ENCODE measurements at places on chromosomes 4 and X.
A peak's percentile ranks its signal among the peaks of the same experiment; 100 is the strongest.

DNA sequence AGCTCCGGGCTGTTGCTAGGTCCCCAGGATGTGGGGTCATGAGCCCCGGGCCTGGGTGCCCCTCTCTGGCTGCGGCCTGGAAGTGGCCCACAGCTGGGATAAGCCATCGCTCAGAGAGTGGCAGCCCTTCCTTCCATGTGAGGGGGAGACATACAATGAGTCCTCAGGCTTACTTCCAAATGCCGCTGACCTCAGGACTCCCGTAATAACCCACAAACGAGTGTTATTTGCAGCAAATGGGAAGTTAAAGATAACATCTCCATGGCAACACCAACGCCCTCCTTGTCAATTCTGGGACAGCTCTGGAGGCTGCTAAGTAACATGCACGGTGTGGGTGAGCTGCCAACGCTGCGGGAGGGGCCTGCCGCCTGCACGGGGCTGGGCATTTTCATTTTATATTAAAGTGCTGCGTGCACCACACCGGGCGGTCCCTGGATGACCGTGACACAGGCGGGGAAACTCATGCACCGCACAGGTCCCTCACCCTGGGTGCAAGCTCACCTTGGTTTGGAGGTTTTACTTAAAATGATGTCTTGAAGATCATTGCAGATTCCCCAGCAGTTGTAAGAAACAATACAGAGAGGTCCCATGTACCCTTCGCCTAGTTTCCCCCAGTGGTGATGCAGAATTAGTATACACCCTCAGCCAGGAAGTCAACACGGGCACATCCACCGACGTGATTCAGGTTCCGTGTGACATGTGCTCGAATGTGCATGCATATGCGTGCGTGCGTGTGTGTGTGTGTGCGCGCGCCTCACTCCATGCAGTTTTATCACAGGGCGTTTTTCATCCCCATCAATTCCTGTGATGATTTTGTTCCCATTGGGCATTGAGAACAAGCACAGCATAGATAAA, 79.4 kb downstream of the ABLIM2 start:
- no peak for DNase-seq

GRCh38 chrX:98067611-98068010, 1183.9 kb downstream of the RPA4 start:
- DNase-seq = no peak

DNA sequence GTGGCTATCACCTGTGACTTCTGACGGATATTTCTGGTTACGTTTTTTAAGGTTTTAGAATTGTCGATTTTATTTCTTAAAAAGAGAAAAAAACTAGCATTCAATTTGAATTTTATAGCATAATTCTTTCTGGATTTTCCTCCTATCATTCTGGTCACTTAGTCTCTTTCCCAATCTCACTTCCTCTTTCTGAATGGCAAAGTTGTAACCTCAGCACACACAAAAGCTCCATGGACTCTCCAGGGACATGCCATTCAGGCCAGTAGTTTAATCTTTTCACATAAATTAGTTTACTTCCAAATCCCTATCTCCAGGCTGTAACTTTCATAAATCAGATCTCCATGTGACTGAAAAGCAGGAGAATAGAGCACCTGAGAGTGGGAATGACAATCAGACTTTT, 110.7 kb downstream of the ARAP2 start:
- DNase-seq = no peak

DNA sequence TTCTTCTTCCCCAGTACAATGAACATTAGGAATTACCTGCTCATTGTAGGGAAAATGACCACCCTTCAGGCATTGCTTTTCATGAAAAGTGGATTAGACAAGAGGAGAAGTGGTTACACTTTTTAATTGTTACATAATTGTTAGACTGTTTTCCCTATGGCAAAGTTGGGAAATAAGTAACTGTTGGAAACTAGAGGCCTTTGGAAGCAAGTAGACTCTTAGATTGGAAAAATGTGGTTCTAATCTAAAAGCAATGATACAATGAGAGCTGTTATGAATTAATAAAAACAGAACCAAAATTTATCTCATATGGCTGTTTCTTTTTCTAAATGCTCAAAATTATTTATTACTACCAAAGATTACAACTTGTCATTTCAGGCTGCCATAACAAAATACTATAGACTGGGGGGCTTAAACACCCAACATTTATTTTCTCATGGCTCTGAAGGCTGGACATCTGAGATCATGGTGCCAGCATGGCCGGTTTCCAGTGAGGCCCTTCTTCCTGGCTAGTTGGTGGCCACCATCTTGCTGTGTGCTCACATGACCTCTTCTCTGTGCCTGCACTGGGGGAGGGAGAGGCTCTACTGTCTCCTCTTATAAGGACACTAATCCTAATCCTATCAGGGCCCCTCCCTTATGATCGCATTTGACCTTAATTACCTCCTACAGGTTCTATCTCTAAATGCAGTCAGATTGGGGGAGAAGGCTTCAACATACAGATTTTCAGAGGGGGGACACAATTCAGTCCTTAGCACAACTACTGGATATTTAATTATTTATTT, 12.5 kb downstream of the CC2D2A start:
- DNase-seq = no peak

DNA sequence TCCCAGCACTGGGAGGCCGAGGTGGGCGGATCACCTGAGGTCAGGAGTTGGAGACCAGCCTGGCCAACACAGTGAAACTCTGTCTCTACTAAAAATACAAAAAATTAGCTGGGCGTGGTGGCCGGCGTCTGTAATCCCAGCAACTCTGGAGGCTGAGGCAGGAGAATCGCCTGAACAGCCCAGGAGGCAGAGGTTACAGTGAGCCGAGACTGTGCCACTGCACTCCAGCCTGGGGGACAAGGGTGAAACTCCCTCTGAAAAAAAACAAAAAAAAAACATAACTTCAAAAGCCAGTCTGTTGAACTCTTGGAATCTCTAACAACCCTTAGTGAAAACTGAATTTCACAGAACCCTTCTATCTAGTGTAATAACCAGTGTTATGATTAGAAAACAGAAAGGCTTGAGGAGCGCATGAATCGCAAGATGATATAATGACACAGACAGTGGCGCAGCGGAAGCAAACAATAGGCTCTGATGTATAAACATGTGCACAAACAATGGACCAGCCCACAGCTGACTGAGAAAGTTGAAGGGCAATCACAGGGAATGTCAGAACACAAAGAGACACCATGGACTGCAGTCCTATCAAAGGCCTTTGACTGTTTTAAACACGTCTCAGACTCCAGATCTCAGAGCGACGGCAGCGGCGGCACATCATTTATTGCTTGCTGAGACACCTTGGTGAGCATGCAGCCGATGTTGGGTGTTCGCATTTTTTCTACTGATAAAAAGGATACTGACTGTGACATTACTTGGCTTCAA, 81.6 kb downstream of the NSUN7 start:
- DNase-seq = no peak

DNA sequence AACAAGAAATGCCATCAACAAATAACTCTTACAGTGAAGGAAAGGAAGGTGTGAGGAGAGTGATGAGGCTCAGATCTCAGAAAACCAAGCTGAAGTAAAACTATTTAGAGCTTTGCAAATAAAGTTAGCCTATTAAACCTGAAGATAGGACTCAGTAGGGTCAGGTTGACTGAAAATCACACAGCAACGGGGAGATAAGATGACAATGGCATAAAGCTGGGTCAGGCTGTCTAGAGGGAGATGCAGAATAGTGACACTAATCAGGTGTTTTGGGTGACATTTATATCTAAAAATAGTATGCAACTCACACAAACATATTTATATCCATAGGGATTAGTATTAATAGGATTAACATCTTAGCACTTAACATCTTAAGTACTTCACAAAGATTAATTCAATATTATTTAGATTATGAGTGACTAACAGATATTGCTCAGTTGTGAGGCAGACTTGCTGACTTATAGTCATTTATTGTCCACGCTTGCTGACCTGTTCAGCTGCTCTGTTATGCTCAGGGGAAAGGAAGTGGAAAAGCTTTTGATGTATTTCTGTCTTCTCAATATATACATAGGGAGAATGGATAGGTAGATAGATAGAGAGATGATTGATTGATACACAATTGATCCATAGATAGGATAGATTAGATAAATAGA, 130.7 kb upstream of the GUCY1A1 start:
- no peak for DNase-seq

GRCh38 chr4:22456291-22456690, 59.6 kb downstream of the ADGRA3 start:
- DNase-seq = no peak

GRCh38 chr4:58541926-58542325, 1431.7 kb upstream of the IGFBP7 start:
- no peak for DNase-seq

DNA sequence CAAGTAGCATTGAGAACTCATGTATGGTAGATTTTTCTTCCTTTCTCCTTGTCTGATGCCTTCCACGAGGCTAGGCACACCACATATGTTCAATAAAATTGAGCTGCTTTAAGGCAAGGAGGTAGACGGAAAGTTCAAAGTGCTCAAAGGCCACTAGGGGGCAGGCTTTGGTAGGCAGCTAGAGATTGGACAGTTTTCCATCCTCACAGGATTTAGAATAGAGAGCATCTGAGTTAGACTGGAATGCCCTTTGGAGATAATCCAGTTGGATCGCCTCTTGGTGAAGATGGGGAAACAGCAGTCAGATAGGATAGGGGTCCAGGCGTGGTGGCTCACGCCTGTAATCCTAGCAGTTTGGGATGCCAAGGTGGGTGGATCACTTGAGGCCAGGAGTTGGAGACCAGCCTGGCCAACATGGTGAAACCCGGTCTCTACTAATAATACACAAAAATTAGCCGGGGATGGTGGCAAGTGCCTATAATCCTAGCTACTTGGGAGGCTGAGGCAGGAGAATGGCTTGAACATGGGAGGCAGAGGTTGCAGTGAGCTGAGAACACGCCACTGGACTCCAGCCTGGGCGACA, 30.4 kb downstream of the ELF4 start:
- DNase-seq = peak; percentile 27

DNA sequence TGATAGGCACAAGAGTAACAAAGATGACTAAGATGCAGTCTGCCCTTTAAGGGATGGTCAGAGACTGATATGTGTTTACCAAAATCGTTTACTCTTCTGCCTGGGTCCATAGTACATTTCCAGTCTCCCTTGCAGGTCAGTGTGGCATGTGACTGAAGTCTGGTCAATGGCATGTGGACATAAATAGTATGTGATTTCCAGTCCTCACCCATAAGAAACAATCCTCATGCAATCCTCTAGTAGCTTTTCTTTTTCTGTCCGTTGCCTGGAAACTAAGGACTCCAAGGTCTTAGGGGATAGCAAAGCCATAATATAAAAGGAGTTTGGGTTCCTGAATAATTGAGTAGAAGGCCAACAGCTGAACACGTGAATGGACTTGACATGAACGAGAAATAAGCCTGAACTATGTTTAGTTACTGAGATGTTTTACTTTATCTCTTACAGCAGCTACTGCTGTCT, 1.1 kb downstream of the SLC9B2 start:
- DNase-seq = no peak

DNA sequence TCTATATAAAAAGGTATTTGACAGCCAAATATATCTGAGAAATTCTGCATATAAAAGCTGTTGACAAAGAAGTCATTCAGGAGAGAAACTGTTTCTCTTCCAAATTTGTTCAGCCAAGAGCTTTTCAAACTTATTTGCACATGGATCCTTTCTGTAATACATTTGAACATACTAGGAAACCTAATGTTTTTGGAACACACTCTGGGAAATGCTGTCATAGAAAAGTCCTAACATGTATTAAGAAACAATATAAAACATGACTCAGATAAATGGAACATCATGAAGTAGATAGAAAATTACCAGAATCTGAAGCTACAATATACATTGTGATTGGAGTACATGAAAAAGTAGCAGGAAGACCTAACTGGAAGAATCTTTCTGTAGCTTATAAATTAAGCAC, 781.5 kb upstream of the EPHA5 start:
- DNase-seq = no peak

DNA sequence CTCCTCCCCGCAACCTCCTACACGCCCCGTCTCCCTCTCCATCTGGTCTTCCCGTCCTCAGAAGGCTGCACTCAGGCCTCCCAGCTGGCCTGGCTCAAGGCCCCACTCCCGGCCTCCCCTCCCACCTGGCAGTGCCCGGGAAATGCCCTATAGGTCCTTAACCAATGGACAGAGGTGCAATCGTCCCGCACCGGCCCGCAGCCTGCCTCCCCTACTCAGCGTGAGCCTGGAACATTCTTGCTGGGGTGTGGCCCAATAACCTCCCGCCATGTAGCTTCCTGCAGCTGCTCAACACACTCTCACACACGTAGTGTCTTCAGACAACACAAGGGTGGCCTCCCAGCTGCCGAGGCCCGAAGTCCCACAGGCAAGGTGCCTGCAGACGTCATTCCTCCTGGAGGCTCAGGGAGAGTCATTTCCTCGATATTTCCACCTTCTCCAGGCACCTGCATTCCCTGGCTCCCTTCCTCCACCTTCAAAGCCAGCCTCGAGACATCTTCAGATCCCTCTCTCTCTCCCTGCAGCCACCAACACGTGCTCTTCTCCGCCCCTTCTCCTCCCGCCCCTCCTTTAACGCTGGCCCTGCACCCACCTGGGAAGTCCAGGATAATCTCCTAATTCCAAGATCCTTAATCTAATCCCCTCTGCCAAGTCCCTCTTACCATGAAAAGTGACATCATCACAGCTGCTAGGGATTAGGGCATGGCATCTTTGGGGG, 56.2 kb downstream of the ADRA2C start:
- DNase-seq = no peak

DNA sequence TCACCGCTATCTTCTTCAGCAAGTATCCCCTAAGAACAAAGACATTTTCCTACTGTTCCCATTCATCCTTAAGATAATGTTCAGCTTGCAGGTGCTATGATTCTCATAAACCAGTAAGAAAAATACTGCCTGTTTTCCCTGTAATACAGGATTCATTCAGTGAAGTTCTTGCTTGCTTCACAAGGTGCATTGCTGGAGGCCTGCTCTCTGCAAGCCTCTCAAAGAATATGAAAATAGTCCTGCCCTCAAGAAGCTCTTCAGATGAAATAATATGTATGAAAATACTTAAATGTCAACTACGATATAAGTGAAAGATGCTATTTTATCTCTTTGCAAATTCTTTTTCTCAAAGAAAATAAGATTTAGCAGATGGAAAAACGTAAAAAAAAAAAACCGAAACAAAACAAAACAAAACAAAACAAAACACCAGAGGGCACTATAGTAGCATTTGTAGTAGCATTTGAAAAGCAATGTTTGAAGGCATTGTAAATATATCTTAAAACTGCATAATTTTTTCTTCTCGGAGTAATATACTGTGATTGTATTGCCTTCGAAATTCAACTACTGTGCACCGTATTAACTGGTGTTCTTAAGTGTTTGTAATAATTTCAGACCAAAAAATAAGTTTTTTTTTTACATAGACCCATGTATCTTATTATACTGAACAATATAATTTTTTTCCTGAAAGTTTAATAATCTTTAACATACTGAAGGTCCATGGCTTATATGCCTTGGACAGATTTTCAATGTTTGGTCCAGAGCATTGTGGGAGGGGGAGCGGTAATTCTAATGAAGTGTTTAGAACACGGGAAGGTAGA, 26.0 kb downstream of the ADH4 start:
- no peak for DNase-seq

GRCh38 chr4:144562019-144562705, 83.8 kb upstream of the HHIP start:
- no peak for DNase-seq

- no peak for DNase-seq
Measured at GRCh38 chr4:22762548-22762947, 69.8 kb downstream of the GBA3 start.

GRCh38 chrX:119502727-119503483, 34.7 kb downstream of the SLC25A5 start:
- DNase-seq = no peak

All from stimulated activated CD8-positive, alpha-beta memory T cell treated with anti-CD3 and anti-CD28 coated beads, Interleukin-15, amount 100 ng/mL, for 1 hour (primary cell).